ENCODE measurements at places on chromosomes 2 and 18.

DNA sequence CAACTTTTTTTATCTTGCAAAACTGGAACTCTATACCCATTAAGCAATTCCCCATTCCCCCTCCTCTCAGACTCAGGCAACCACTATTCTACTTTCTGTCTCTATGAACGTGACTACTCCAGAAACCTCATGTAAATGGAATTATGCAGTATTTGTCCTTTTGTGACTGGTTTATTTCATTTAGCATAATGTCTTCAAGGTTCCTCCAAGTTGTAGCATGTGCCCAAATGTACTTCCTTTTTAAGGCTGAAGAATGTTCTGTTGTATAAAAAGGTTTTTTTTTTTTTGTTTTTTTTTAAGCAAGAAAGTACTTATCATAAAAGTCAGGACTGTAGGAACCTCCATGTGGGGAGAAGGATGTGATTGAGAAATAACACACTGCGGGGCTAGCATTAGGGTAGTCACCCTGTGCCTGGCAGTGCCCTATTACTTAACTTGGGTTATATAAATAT, 262.9 kb upstream of the FBXO11 start:
- no peak for DNase-seq

DNA sequence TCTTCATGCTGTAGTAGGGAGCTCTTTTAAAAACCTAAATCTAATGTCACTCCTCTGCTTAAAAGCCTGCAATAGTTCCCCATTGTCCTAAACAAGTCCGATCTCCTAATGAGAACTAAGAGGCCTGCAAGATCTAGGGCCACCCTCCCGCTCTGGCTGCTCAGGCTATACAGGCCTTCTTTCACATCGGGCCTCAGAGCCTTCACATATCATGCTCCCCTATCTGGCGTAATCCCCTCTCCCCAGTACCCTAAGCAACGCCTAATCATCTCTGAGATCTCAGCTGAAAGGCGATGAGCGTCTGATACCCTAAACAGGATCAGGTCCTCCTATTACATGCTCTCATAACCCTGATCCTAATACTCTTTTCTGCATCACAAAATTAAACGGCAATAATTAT, 1.9 kb downstream of the MAP4K3 start:
- no peak for DNase-seq

GRCh38 chr2:180676520-180677025, 303.8 kb upstream of the UBE2E3 start:
- DNase-seq, result no peak

DNA sequence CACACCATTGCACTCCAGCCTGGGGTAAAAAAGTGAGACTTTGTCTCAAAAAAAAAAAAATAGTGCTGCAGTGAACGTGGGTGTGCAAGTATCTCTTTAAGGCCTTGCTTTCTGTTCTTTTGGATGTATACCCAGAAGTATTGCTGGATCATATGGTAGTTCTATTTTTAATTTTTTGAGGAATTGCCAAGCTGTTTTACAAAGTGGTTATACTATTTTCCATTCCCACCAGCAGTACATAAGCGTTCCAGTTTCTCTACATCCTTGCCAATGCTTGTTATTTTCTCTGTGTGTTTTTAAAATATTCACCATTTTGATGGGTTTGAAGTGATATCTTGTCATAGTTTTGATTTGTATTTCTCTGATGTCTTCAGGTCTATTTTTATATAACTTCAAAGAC, 13.1 kb downstream of the ARMC9 start:
- DNase-seq, result no peak

GRCh38 chr2:10549195-10549594, 101.1 kb upstream of the ODC1 start:
- DNase-seq, result no peak

- no peak for DNase-seq
Observed at GRCh38 chr2:189454009-189454408, 12.7 kb downstream of the WDR75 start.

DNA sequence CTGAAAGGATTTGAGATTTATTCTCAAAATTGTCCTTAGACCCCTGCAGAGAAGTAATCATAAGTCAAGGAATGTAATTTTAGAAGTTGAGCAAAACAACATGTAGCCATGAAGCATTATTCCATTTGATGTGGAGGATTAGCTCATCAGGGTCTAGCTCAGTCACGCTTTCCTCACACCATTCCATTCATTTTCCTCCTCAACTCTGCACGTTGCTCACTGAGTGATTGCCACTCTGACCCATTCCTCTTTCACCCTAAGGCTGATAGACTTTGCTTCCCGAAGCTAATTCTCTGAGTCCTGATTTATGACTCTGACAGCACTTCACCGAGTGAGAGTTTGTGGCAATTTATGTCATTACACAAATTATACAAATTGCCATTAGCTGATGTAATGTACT, 820.6 kb upstream of the PIK3C3 start:
- no peak for DNase-seq

All from DMS 273 treated with DMSO at 0.1 percent for 48 hours (cell line).